Effector memory CD4-positive, alpha-beta T cell (primary cell): ENCODE measurements at places on chromosomes 7 and 10.

DNA sequence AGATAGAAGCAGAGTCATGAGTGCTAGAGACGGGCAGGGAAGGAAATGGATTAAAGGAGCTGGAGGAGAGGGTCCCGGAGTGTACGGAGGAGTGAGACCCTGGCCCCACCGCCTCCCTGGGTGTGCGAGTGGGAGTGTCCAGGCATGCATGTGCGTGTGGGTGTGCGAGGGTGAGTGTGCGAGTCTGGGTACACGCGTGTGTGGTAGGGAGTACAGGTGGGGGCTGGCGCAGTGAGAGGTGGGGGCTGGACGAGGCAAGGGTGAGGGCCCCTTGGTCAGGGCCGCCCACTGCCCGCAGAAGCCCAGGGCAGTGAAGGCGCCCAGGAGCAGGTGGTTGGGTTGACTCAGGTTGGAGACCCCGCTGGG lies 97.6 kb downstream of the BMS1 start:
- no peaks in the 10 kb centered on the region for H3K27me3 ChIP-seq
- H3K36me3 ChIP-seq: no peaks in the 10 kb centered on the region
- no peak overlapping the region for H3K27ac ChIP-seq
- H3K4me3 ChIP-seq: no peak overlapping the region
- DNase-seq: no peak

- H3K27me3 ChIP-seq: no peaks in the 10 kb centered on the region
- H3K4me3 ChIP-seq: no peak overlapping the region
- H3K36me3 ChIP-seq: no peaks in the 10 kb centered on the region
- no peak overlapping the region for H3K27ac ChIP-seq
These were observed 466.0 kb downstream of the KIF20B start for GRCh38 chr10:90167174-90168064.

GRCh38 chr7:91164506-91164905 lies 99.7 kb upstream of the FZD1 start:
- no peaks in the 10 kb centered on the region for H3K36me3 ChIP-seq
- H3K27me3 ChIP-seq: no peaks in the 10 kb centered on the region

DNA sequence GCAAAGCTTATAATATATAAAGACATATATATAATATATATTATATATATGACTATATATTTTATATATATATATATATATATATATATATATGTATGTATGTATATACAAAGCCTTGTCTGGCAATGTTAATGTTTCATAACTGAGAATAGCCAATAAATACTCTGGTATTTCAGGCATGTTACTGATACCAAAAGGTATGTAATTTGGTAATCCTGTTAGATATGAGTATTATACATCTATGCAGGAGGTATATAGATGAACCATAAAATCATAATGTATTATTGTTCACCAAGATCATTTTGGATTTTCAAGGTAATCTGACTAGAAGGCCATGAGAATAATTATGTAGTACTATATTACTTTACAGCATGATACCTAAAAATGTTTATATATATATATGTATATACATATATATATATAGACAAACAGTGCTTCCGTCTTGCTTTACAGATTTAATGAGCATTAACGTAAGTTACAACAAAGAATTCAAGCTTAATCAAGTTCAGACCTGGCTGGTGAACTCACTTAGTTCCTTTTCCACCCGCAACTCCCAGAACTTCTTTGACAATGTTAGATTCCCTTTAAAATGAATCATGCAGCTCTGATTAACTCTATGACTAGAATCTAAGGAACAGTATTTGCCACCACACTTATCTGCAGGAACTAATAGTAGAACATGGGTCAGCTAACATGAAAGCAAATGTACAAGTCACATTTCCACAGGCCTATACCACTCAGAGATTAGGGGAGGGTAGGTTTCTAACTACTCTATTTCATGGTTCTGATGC lies 82.7 kb downstream of the SLC25A13 start:
- no peaks in the 10 kb centered on the region for H3K4me1 ChIP-seq
- H3K27me3 ChIP-seq: no peaks in the 10 kb centered on the region
- DNase-seq: no peak
- no peaks in the 10 kb centered on the region for H3K36me3 ChIP-seq
- no peak overlapping the region for H3K4me3 ChIP-seq
- no peak overlapping the region for H3K27ac ChIP-seq
